Activated CD4-positive, alpha-beta T cell treated with anti-CD3 and anti-CD28 coated beads for 24 hours (primary cell): ENCODE measurements at places on chromosomes 1 and 21.
A peak's percentile ranks its signal among the peaks of the same experiment; 100 is the strongest.

- no peak for DNase-seq
Measured at GRCh38 chr1:53600561-53600960, 138.4 kb downstream of the GLIS1 start.

DNA sequence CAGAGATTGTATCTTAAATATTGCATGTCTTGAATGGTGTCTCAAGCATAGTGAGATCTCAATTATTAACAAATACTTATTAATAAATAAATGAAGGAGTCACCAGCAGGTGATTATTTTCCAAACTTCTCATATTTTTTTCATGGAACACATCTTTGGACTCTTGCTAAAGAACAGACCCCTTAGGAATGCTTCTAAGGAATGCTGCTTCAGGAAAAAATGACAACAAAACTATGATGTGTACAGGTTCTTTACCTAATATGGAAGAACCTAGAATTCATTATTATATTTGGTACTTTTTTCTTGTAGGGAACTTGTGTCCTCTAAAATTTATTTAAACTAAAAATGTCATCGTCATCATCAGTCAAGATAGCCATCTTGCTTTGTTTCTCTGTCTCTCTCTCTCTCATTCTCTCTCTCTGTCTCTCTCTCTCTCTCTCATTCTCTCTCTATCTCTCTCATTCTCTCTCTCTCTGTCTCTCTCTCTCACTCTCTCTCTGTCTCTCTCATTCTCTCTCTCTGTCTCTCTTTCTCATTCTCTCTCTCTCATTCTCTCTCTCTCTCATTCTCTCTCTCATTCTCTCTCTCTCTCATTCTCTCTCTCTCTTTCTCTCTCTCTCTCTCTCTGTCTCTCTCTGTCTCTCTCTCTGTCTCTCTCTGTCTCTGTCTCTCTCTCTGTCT lies 63.0 kb upstream of the ETS2 start:
- DNase-seq, result no peak

- peak; percentile 41 for DNase-seq
Measured at GRCh38 chr1:31663622-31664452, 19.2 kb upstream of the PEF1 start.

DNA sequence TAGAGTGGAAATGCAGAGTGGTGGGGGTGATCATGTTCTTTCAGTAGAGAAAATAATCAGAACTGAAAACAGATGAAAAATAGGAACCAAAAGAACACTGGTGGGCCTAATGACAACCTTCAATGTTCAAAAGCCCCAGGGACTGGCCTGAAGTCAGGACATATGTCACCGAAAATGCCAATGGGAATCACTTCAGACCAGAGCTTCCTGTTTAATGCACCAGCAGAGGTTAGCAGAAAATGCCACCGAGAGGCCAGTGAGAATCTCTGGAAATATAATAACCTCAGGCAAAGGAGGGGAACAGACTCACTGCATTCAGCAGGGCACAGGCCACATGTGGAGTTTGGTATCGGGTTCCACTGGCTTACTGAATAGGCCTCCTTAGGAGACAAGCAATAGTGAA lies 15.9 kb upstream of the CD58 start:
- no peak for DNase-seq

GRCh38 chr1:149899460-149900284 lies at the start of gene BOLA1:
TSS of gene BOLA1 (plus strand) at chr1:149899568. CDS start at chr1:149900060, 492 bp downstream.
- DNase-seq, result peak; percentile 61

DNA sequence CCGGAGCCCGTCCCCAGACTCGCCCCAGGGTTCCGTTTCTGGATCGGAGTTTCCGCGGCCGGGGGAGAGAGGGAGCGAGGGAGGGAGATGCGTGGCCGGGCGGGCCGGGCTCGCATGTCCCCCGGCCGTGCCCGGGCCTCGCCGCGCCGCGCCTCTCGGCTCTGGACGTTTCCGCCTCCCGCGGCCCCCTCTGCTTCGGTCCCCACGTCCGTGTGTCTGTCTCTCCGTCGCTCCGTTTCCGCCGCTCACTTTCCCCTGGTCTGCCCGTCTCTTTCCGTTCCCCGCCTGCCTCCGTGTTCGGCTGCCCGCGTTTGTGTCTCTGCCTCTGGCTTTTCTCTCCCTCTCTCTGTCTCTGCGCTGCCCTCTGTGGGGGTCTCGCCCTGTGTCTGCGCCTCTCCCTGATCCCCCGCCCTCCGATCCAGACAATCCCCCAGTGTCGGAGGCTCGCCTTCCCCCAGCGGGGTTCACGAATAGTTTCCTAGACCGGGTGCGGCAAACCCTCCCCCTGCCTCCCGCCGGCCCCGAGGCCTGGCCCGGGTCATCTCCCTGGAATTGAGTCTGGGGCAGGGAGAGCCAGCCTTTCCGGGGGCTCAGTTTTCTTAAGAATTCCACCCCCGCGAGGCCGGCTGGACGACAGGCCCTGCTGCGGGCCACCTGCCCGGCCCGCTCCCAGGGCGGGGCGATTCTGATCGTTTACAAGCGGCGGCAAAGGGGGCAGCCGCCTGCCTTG lies 735 bp downstream of the NBL1 start:
- no peak for DNase-seq

- DNase-seq, result no peak
Measured at GRCh38 chr1:43427524-43427923, 26.2 kb downstream of the HYI start.

DNA sequence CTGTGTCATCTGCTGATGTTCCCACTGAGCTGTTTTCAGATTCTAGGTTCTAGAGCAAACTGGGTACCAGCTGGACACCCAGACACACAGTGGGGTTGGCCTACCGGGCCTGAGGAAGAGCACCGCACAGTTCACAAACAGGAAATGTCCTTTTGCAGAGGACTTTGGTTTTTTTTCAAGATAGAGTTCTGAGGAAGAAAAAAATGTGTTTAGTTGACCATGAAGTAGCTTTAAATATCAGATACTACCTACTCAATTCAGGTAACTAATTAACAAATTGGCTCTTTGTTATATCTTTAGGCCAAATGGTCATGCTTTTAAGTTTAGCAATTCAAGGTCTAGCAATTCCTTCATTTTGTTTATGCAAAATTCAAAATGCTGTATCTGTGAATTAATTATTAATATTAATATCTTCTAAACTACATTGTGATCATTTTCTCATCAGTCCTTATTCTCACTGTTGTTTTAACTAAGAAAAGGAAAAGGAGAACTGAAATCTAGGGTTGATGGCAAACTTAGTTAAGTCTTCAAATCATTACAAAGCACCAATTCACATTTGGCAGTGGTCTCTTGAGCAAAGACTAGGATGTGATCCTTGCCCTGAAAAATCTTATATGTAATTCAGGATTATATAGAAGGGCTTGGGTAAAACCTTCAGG lies 17.2 kb upstream of the NCF2 start:
- DNase-seq, result no peak

DNA sequence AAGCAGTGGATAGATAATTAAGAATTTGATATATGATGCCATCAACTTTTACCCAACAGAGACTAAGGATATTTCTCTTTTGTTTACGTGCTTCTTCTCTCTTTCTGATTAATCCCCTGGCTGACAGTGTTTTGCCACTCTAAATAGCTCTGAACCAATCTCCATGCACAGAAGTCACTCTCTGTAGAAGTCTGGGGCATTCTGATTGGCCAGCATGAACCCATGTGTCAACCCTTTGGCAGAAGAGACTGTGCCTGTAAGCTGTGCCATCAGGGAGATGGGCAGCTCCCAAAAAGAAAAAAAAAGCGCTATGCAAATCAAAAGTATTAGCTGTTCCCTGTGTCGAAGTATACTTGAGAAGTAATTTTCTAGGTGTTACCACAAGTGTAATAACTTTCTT lies 34.1 kb upstream of the NRIP1 start:
- no peak for DNase-seq

- no peak for DNase-seq
Measured at GRCh38 chr21:36184545-36184944, 27.9 kb downstream of the DOP1B start.

DNA sequence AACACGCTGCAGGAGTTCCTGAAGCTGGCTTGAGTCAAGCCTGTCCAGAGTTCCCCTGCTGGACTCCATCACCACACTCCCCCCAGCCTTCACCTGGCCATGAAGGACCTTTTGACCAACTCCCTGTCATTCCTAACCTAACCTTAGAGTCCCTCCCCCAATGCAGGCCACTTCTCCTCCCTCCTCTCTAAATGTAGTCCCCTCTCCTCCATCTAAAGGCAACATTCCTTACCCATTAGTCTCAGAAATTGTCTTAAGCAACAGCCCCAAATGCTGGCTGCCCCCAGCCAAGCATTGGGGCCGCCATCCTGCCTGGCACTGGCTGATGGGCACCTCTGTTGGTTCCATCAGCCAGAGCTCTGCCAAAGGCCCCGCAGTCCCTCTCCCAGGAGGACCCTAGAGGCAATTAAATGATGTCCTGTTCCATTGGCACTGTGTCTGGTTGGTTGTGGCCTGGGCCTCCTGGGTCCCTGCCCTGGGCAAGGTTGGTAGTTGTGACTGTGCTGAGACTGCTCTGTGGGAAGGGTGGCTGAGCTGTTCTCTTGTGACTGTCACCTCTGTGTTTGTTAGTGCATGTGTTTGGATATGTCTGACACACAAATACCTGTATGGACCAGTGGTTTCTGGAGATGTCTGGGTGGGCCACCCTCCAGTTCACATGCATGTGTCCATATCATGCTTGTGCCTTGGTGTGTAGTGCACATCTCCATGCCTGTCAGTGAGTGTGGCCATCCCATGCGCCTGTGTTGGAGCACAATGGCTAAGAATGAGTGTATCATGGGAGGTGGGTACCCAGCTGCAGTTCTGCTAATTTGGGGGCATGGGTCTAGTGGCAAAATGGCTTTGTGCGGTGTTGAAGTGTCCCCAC lies 1.4 kb downstream of the SH3BGRL3 start:
- no peak for DNase-seq

DNA sequence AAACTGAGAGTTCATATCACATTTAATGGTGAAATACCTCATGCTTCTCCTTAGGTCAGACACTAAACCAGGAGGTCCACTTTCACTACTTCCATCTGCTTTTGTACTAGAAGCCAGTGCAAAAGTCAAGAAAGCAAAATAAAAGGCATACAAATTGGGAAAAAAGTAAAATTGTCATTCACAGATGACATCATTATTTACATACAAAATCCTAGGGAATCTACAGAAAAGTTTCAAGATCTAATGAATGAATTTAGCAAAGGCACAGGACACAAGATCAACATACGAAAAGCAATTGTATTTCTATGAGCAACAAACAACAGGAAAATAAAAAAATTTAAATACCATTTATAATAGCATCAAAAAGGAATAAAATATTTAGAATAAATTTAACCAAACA lies 41.5 kb downstream of the LYST start:
- no peak for DNase-seq

DNA sequence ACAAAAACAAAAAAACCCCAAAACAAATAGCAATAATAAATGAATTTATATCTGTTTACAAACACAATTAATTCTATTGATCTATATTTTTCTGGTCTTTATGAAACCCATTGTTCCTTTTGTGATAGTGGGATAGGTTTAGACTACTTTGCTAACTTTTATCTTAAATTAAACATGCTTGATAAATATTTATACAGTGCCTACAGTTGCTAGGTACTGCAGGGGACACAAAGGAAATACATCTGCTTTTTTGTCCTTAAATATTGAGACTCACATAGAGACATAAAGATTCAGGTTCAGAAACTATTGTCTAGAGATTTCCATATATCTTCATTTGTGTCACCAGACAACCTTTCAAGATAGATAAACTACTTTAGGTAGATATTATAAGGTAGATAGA lies 8.5 kb upstream of the DNAH14 start:
- DNase-seq, result no peak

GRCh38 chr1:182410620-182411273 lies 10.3 kb upstream of the TEDDM1 start:
- no peak for DNase-seq

GRCh38 chr1:50917138-50918137 lies 42.6 kb downstream of the FAF1 start:
- no peak for DNase-seq

GRCh38 chr1:178237121-178237520 lies 143.2 kb downstream of the RASAL2 start:
- no peak for DNase-seq

DNA sequence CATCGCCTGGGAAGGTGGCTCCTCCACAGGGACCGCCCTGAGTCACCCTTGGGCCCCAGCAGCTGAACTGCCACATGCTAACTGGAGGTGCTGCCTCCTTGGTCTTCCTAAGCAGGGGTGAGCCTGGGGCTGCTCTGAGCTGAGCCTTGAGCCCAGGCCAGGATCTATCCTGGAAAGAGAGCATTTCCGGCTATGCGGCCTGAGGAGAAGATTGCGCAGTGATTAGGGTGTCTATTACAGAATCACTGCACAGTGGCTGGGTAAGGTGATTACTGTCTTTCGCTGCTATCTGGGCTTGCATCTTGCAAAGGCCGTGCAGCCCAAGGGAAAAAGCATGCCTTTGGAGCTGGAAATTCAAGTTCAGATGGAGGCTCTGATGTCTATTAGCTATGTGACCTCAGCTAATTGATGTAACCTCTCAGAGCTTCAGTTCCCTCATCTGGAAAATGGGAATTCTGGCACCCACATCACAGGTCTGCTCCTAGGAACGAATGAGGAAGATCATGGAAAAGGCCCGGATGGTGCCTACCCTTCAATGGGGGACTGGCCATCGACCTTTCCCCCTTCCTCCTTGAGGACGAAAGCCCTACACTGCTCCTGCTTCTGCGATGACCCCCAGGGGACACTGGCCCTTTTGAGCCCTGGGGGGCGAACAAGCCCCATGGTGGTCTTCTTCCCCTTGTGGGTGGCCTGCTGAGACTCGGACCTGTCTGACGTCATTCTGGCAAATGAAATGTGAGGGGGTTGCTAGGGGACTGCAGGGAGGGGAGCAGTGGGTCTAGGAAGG lies 38.0 kb downstream of the GPR161 start:
- DNase-seq, result no peak

DNA sequence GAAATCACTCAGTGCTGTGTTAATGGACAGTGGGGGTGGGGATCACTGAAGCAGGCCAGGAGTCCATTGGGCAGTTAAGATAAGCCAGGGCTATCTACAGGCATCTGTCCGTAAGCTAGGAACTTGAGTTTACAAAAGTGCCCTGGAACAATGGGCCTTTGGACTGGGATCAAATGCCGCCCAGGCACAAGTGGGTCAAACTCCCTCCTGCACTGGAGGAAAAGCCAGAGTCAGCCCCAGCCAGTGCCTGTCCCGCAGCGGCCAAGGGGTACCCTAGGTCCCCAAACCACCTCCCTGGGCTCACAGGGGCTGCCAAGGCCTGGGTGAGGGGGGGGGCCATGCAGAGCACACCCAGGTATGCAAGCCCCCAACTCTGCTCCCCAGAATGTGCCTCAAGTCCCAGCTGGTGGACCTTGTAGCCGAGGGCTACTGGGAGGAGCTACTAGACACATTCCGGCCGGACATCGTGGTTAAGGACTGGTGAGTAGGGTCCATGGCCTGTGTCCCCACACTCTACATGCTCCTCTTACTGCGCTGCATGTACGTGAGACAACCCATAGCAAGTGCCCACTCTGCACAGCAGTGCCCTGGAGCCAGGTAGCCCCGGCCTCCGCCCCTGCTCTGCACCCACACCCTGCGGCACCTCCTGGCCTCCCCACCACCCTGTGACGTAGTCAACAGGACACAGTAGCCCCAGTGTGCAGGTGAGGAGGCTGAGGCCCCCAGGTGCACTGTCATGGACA lies 7.7 kb downstream of the FBXO6 start:
- no peak for DNase-seq

GRCh38 chr1:5991381-5992025 lies 722 bp downstream of the NPHP4 start:
- peak; percentile 9 for DNase-seq
